Hippocampal formation (tissue), 2 donors: ENCODE measurements at places on chromosomes 12 and 14.

- no peak for DNase-seq
These were observed 1.5 kb downstream of the CYP46A1 start for GRCh38 chr14:99685596-99685995.

GRCh38 chr14:58797010-58797429, 159.3 kb downstream of the DACT1 start:
- DNase-seq: no peak

GRCh38 chr12:19125325-19125724, 4.2 kb upstream of the PLEKHA5 start:
- DNase-seq: no peak

DNA sequence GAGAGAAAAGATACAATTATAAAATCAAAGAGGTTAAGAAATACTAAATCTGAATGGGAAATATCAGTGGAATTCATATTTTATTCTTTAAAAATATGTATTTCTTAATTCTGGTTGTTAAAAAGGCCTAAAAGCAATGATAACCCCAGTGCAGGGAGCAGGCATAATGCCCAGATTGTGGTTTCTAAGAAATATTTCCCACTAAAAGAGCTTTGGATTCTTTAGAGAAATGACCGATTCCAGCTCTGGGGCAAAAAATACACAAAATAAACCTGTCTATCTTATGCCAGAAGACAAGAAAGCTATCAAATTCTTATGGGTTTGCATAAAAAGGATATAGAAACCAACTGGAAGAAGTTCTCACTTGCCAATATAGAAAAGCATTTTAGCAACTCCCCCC, 71.6 kb downstream of the PDE6H start:
- no peak for DNase-seq

GRCh38 chr12:102527171-102527720, 46.9 kb upstream of the IGF1 start:
- no peak for DNase-seq

GRCh38 chr12:94207849-94208621, 59.7 kb downstream of the PLXNC1 start:
- no peak for DNase-seq

DNA sequence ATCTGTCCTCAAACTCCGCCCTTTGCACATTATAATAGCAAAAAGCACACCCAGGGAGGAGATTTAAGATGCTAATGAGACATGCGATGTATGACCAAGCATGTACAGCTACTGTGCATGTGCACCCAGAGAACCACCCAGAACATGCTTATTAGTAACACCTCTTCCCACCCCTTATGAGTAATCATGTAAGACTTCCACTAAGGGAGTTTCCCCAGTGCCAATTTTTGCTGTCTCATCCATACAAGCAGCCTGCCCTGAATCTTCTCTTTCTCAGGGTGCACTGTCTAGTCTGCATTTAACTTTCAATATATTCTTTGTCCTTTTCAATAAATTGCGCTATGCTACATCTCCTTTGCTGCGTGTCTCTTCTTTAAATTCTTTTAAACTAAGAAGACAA, 830.0 kb upstream of the NOVA1 start:
- DNase-seq: no peak

GRCh38 chr14:96581902-96582301, 79.7 kb downstream of the PAPOLA start:
- DNase-seq: no peak

DNA sequence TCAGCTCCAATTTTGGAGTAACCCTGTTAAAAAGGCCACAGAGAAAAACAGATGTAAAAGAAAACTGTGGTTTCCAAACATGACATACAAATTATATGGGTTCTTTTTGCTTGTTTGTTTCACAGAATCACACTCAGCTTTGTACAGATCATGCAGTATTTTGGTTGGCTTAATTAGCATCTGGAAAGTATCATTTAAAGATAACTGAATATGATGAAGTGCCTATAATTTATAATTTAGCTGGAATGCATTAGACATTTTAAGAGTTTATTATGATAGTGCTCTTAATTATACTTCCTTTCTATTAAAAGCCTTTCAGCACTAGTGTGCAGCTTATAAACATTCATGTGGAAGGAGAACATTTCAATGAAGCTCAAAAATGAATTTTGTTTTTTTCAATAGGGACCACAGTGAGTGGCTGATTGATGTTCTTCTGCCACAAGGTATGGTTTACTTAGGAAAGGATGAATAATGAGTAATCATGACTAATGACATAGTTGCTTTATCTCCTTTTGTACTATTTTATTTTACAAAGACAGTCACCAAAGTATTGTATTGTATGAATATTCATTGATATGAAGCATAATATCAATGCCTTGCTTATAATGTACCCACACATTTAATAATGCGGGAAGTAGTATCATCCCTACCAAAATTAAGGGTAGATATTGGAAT, 98.3 kb downstream of the UNC79 start:
- no peak for DNase-seq

DNA sequence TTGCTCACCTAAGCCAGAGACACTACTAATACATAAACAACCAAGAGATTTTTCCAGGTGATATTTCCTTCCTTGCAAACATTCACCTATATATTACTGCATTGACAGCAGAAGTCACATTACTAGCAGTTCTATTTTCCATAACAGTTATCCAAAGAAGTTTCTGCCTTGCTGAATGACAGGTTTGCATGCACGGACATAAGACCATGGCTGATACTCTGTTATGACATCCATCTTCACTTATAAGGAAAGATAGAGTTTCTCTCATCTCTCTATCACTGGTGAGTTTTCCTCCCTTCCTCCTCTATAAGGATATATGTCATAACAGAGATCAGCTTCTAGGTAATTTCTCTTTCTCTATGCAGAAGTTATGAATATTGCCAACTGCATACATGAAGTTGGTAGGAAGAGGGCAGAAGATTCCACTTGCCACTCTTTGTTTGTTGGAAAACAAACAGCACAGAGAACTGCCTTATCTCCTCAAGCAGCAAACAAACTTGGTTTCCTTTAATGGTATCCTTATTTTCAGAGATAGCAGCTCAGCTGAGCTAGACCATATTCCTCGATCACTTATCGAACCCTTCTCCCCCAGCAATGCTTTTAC, 557.0 kb downstream of the VRK1 start:
- DNase-seq: no peak

DNA sequence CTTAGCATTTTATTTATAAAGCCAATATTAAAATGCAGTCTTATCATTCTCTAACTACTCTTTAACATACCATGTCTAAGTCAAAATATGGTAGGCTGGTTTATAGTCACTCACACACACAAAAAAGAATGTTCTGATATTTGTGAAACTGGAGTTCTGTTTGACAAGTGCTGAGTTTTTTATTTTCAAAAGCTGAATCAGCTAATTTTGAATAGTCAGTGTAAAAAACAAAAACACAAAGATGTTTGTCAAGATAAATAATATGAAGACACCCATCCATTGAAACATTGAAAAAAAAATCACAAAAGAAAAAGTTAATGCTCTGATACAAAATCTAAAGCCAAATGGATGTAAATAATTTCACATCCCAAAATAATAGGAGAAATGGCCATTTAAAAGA, 231.5 kb downstream of the MED13L start:
- DNase-seq: no peak

DNA sequence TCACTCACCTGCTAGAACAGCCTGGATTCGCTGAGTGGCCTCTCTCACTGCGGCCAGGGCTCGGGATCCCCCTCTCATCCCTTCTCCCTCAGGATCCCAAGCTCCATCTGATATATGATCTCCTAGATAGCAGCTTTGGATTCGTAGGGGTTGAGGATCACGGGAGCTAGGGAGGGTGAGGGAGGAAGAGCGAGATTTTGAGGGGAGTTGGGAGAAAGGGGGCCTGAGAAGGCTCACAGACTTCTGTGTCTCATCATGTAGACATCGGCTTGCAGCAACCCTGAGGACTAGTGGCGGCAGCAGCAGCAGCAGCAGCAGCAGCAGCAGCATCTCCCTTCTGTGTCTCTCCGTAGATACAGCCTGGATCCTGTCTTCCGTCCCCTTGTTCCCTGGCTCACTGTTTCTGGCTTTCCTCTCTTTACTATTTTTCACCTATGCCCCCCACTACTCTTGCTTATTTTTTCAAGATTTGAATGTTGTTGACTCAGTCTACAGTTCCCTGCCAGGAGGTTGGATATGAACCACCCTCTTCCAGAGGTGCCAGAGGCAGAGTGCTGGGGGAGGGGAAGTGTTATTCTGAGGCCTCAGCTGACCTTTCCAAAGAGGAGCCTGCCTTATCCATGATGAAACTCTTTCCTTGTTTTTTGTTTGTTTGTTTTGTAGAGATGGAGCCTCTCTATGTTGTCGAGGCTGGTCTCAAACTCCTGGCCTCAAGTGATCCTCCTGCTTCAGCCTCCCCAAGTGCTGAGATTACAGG, at the start of gene CIROP:
TSS of gene CIROP (minus strand) at position 399 of the 757 bp plus-strand sequence. CDS start at position 330, 69 bp downstream.
- no peak for DNase-seq
